ENCODE measurements at places on chromosomes 6 and 20. TPM values are rescaled to one million over a fixed set of nuclear protein-coding genes. Genes with fewer than 3 reads are reported as not detected.

DNA sequence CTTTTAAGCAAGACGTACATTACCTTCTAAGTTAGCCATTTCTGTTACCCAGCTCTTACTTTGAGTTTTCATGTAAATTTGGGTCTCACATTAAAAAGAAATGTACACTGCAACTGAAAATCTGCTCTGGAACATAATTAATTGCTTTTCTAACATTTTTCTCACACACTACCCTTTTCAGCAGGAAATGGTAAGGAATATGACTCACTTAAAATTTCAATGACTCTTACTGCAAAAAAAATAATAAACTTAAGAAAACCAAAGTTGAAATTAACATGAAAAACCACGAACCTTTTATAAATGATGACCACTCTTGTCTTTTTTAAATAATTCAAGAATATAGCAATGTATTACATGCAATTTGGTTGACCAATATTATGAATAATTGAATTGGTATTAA is 1.3 kb downstream of the CGA start:
- DNase-seq, result no peak

The SLC4A11 gene
- 1.1 TPM for total RNA-seq

GRCh38 chr6:6179858-6180623 is 140.4 kb downstream of the F13A1 start:
- DNase-seq, result no peak

DNA sequence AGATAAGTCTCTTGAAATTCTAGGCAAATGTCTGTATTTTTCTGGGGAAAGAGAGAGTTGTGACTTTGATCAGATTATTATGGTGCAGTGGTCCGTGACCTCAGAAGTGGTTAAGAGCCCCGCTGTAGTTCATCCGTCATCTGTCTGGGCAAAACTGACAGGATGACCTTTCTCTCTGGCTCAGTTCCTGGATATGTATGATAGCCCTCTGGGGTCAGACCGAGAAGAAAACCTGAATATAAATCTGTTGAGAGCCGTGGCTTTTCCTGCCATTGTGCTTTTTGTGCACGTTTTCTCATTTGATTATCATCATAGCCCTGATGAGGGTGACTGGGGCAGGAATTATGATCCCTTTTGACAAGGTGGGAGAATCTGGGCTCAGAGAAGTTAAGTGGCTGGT is 26.5 kb downstream of the GHRH start:
- no peak for DNase-seq

The SSTR4 gene
- not detected for total RNA-seq

The VEGFA gene
- 656 TPM for total RNA-seq

DNA sequence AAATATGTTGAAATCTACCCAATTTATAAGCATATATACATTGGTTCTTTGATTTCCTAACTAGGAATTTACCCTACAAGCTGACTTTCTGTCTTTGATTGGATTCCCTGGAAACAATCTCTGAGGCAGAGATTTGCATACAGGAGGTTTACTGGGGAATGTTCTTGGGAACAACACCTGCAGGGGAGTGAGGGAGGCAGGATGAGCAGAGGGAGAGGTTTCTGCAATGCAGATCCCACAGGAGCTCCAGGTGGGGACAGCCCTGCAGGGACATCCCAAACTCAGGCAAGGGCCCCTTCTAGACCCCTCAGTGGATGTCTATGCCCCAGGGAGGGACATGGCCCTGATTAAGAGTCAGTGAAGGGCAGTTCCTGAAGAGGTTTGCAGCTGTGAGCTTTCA is 95.2 kb upstream of the CCDC167 start:
- no peak for DNase-seq

GRCh38 chr6:35343092-35343834 is 905 bp downstream of the PPARD start:
- no peak for DNase-seq

- DNase-seq, result no peak
Measured at GRCh38 chr6:159821122-159821521, 21.0 kb downstream of the PNLDC1 start.

DNA sequence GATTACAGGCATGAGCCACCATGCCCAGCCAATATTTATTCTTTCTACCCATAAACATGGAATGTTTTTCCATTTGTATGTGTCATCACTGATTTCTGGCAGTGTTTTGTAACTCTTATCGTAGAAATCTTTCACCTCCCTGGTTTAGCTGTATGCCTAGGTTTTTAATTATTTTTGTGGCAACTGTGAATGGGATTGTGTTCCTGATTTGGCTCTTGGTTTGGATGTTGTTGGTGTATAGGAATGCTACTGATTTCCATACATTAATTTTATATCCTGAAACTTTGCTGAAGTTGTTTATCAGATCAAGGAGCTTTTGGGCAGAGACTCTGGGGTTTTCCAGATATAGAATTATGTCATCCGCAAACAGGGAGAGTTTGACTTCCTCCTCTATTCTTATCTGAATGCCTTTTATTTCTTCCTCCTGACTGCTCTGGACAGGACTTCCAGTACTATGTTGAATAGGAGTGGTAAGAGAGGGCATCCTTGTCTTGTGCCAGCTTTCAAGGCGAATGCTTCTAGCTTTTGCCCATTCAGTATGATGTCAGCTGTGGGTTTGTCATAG is 198.6 kb downstream of the ZDHHC14 start:
- DNase-seq, result no peak

DNA sequence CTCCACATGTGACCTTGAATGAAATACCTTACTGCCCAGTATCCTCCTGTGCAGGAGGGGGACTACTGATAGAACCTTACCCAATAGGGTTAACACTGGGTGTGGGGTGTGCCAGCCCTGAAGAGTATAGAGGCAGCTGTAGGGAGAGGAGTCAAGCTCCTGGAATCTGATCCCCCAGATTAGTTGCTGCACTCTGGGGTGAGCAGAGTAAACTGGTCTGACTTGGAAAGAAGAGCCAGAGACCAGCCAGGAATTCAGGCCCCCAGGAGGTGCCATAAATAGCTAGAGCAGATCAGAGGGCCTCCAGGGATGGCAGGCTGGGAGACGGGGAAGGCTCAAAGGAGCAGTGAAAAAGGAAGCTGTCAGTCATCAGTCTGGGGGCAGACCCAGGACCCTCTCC is 3.5 kb upstream of the APOBEC2 start:
- no peak for DNase-seq

The KCNK16 gene
- not detected for total RNA-seq

DNA sequence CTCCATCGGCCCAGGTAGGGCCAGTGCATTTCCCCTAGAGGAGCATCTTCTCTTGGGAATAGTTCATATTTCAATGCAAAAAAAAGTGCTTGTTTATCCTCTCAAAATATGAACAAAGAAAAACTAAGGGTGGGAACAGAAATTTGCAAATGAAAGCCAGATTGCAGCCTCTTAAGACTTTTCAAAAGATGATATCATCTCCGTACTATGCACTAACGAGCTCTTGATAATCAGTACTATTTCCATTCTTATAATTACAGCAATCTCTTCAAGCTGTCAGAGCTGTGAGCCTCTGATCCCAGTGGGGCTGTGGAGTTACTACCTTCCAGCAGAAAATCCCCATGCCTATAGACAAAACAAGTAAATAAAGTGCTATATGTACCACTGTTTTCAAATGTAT is 77.1 kb downstream of the SOD2 start:
- no peak for DNase-seq

DNA sequence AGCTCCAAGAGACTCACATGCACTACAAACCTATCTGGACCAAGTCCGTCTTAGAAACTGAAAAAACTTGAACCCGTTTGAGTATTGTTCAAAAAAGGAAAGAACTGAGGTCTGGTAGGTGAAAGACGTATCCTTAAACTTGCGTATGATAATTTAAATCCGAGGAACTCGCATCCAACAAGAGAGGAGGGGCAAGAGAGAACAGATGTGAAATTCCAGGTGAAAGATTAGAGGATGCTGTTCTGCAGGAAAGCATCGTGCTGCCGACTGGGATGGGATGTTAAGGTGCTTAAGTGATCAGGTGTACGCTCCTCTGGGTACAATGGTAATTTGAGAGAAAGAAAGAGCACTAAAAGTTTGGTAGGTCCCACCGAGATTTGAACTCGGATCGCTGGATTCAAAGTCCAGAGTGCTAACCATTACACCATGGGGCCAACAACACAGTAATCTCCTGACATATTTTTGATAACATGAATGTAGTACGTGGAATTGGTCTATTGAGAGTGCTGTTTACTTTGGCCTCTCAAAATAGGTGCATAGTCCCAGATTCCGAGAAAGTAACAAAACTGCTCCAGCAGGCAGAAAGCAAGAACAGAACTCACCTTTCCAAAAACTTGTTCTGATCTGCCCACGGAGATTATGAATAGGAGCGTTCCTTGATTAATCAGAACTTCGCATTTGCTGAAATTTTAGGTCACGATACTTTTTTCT is 53.5 kb upstream of the BTN3A2 start:
- DNase-seq, result no peak

The GNMT gene
- 1.0 TPM for total RNA-seq

DNA sequence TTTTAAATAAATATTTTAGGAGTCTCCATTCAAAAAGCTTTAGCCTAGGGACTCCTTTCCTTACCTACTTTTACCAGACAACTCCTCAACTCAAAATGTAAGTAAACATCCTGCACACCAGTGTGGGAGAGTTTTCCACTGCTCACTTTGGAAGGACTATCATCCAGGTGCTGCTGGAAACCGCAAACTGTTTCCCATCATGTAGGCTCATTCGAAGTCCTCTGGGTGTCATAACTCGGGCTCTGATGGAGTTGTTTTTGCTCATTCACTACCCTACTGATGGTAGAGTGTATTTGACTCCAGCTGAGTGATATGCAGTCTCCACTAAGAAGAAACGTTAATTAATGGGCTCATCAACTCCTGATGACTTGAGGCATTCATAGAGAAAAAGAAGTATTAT is 136.5 kb upstream of the AKAP12 start:
- no peak for DNase-seq

GRCh38 chr6:107763946-107764345 is 60.2 kb downstream of the SCML4 start:
- DNase-seq, result no peak

DNA sequence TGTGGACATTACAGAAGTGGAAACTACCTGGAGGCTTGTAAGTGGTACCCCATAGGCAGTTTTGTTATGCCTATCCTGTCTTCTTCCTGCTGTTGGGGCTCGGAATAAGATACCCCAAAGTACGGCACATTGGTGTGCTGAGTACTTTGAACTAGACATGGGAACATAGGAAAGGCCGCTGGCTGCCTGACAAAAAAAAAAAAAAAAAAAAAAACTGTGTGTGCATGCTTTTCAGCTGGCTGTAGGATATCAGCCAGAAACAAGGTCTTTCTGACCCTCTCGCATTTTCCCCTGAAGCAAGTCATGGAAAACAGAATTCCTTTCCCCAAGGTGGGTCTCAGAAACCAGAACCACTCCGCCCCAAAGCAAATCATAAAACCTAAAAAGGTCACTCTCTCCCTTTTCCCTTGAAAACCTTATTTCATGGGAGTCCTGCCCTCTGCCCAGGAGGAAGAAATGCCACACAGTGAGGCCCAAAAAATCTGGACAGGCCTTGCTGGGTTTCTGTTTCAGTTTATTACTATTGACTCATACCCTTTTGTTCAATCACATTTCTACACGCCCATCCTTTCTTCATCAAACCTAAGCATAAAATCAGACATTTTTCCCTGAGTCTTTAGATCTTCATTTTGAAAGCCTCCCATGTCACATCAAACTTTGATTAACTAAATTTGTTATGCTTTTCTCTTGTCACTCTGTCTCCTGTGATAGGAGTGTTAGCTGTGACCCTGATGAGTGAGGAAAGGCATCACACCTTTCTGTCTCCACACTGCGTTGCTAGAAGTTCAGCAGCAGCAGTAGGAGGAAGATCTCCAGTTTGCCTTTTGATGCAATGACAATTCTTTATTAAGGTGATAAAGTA is 17.2 kb downstream of the SLC2A12 start:
- no peak for DNase-seq

DNA sequence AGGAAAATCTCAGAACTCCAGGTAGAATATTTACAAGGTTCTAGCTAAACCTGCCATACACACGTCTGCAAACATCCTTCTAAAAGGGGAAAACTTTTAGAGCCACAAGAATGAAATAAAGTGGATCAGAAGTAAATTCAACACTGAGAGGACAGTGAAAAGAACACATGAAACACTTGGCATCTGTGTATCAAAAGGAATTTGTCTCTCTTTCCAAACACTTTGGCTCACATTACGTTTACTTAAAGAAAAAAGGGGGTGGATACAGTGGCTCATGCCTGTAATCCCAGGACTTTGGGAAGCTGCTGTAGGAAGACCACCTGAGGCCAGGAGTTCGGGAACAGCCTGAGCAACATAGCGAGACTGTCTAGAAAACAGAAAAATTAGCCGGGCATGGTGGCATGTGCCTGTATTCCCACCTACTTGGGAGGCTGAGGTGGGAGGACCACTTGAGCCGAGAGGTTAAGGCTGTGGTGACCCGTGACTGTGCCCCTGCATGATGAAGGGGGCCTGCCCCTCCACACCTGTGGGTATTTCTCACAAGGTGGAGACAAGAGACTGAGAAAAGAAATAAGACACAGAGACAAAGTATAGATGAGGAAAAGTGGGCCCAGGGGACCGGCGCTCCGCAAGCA is 35.4 kb downstream of the NINL start:
- DNase-seq, result no peak

The CAGE1 gene
- not detected for total RNA-seq

The BPIFB1 gene
- not detected for total RNA-seq

GRCh38 chr20:19815553-19815991 is 57.5 kb downstream of the RIN2 start:
- DNase-seq, result no peak

GRCh38 chr6:51996296-51996947 is 91.0 kb downstream of the PKHD1 start:
- no peak for DNase-seq

DNA sequence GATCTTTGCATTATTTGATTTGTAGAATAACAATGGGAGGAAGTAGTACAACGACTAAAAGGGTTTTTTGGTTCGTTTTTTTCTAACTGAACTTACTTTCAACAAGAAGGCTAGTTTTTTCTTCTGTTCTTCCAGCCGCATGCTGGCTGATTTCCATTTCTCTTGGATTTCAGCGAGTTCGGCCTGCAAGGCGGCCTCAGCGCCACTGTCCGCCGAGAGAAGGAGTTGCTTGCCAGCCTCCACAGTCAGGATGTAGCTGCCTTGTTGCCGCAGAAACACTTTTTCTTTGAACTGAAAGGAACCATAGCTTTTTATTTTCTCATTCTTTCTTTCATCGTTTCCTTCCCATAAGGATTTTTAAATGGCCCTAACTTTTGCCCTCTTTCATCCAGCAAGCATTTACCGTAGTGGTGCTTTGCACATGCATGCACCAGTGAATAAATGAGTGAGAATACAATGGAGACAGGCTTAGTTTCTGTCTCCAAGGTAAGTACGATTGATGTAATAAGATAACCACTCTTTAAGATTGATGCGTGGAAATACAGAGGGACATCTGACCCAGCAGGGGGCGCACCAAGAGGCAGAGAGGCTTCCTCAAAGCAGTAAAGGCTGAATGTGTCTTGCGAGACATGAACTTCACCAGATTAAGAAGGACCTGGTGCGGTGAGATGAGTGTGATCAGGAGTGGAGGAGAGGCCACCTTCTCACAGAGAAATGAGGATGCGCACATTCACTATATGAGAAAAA is 398.8 kb downstream of the ESR1 start:
- DNase-seq, result no peak

The EFCAB8 gene
- total RNA-seq, result not detected

DNA sequence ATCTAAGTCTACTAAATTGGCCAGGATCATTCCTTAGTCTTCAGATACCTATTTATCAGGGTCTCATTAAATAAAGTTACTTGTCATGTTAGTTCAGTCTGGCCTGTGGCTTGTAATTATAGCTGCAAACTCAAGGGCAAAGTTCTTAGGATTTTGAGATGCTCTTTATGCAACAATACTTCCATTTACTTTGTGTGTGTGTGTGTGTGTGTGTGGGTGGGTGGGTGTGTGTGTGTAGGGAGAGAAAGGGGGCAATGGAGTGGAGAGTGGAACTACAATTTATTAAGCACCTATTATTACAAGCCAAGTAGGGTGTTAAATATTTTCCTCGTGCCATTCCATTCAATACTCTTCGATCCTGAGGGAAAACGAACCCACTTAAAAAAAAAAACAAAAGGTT is 17.7 kb upstream of the TBC1D20 start:
- DNase-seq, result no peak
